Omental fat pad (tissue), 4 donors: ENCODE measurements at places on chromosomes 3 and 15. TPM values are rescaled to one million over a fixed set of nuclear protein-coding genes. Genes with fewer than 3 reads are reported as not detected.

The ALDH1A3 gene
- total RNA-seq, result 61.3 TPM

The TMC3 gene
- total RNA-seq, result not detected

The VIPR1 gene
- total RNA-seq, result 2.9 TPM

The RASGRF1 gene
- 0.24 TPM for total RNA-seq

The WNT5A gene
- 11.4 TPM for total RNA-seq

The GCNT3 gene
- not detected for total RNA-seq

The AMIGO3 gene
- 0.82 TPM for total RNA-seq

DNA sequence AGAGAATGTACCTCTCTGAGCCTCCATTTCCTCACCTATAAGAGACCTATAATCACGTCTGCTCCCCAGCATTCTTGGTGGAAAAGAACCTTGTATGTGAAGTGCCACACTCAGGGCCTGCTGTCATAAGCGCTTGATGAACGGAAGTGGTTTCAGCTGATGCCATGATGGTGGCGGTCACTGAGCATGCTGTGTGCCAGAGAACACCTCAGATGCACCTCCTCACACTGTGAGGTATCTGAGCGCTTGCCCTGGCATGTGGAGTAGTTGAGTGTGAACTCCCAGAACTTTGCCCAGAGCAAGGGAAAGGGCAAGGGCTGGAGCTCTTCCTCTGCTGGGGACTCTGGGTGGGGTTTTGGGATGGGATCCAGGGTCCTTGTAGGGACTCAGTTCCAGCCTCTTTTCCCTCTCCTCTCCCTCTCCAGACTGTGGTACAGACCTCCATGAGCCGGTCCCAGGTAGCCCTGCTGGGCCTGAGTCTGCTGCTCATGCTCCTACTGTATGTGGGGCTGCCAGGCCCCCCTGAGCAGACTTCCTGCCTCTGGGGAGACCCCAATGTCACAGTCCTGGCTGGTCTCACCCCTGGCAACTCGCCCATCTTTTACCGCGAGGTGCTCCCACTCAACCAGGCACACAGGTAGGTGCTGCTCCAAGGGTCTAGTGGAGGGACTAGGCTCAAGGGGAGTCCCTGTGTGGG is 2.7 kb downstream of the ABHD14A start:
- DNase-seq, result no peak

DNA sequence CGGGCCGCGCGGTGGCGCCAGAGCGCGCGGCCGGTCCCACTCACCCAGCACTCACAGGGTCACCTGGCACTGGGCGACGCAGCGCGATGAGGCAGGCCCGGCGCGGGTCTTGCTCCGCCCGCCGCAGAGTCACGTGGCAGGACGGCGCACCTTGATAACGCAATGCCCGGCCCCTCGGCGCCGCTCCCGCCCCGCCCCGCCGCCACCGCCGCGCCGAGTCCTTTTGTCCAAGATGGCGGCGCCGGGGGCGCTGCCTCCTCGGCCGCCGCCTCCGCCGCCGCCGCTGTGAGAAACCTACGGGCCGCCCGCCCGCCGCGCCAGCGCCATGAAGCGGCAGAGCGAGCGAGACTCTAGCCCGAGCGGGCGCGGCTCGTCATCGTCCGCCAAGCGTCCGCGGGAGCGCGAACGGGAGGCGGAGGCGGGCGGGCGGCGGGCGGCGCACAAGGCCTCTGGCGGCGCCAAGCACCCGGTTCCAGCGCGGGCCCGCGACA is at the start of gene RBM15B:
RBM15B (plus strand) TSS at position 211 of the 491 bp plus-strand sequence; CDS start at position 326, 115 bp downstream.
- peak; percentile 76 for DNase-seq

- DNase-seq, result no peak
Measured at GRCh38 chr3:190642016-190642415, 128.1 kb downstream of the IL1RAP start.

- DNase-seq, result no peak
Measured at GRCh38 chr15:51647128-51647562, 24.6 kb upstream of the DMXL2 start.

- no peak for DNase-seq
Measured at GRCh38 chr3:192887047-192887446, 30.6 kb downstream of the MB21D2 start.

GRCh38 chr3:16374047-16374934 is 109.3 kb downstream of the OXNAD1 start:
- no peak for DNase-seq

DNA sequence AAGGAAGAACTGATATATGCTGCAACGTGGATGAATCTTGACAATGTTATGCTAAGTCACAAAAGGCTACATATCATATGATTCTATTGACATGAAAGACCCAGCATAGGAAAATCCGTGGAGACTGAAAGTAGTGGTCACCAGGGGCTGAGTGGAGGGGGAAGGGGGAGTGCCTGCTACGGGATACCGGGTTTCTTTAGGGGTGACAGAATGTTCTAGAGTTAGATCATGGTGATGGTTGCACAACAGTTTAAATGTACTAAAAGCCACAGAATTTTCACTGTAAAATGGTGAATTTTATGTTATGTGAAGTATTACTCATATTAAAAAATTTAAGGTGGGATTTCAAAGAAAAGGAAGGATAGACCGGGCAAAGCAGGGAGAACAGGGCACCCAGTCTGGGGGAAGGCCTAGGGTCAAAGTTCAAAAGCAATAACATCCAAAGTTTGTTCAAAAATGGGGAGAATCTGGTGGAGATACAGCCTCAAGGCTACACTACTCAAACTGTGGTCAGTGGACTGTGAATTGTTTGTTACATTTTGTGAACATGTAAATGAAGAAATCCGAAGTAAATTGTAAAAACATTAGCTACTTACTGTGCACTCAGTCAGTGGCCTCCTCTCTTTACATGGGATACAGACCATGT is 74.2 kb upstream of the FNDC3B start:
- DNase-seq, result no peak

GRCh38 chr15:40856746-40857145 is 12.9 kb downstream of the SPINT1 start:
- no peak for DNase-seq
